CD8-positive, alpha-beta T cell (primary cell): ENCODE measurements at places on chromosomes 2 and 18. TPM values are rescaled to one million over a fixed set of nuclear protein-coding genes. Genes with fewer than 3 reads are reported as not detected.

DNA sequence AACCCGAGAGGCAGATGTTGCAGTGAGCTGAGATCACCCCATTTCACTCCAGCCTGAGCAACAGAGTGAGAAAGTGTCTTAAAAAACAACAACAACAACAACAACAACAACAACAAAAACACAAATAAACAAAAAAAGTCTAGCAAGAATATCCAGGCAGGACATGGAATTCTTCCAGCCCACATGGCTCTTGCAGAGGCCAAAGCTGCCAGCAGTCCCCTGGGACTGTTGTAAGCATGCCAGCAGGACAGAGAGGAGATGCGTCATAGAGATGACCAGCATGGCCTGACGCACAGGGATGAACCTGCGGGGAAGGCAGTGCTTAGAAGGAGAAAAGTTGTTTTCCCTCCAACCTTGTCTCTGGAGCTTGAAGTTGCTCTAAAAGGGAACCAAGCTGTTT, 182.3 kb upstream of the PGAP1 start:
- no peak for DNase-seq

GRCh38 chr2:110873056-110873502, 140.7 kb downstream of the ACOXL start:
- no peak for DNase-seq

DNA sequence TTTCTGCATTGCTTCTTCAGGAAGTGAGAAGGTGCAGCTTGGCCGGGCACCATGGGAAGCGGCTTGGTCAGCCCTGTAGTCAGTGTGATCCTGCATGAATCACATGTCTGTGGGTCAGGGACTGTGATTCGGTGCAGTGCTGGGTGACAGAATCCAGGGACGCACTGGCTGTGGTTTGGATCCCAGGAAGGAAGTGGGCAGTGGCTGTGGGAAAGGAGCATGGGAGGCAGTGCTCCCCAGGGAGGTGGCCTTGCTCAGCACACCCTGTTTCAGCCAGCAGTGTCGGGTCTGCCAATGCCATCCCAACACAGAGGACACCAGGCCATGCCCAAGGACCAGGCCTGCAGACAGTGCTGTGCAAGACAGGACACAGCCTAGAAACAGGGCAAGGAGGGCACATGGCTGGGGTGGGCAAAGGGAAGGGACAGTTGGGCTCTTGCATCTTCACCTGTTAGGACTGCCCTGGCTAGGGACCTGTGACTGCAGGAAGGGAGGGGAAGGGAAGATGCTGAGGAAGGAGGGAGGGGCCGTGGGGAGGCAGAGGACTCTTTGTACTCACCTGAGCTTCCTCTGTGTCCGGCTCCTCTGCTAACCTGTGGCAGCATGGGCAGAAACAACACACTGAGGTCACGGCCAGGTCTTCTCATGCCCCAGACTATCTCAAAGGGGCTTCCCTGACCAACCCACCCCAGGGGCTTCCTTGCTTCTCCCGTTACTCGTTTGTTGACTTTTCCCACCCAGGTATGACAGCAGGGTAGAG, 37.2 kb upstream of the DNMT3A start:
- no peak for DNase-seq

DNA sequence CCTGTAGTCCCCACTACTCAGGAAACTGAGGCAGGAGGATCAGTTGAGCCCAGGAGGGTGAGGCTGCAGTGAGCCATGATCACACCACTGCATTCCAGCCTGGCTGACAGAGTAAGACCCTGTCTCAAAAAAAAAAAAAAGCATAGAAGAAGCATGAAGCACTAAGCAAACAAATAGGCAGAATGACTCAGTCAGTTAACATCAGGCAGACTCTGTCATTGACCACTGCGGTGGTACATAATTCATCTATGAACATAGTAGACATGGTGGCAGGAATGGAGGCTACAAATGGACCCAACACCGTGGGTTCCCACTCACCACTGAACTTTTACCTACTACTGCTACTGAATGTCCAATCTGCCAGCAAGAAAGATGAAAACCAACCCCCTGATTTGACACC, 7.6 kb upstream of the ASXL2 start:
- DNase-seq = no peak

Gene SLC38A11
- not detected for total RNA-seq

GRCh38 chr18:3218819-3219218, 949 bp downstream of the MYOM1 start:
- DNase-seq = no peak

GRCh38 chr2:119255760-119256581, 32.3 kb downstream of the STEAP3 start:
- no peak for DNase-seq

DNA sequence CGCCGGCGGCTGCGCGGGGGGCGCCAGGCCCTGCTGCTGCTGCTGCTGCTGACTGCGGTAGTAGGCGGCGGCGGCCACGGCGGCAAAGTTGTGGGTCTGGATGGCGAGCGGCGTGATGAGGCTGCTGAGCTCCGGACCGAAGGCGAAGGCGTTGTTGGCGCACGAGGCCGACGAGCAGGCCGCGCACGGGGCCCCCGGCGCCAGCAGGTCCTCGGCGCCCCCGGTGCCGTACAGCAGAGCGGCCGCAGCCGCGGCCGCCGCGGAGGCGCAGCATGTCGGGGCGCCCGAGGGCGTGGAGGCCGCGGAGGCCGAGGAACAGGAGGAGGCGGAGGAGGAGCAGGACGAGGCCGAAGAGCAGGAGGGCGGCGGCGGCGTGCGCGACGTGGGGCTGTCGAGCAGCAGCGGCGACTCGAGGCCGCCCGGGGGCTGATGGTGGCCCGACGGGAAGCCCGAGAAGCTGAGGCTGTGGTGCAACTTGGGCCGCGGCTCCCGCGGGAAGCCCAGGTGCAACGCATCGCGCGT, 1.8 kb downstream of the ZFP36L2 start:
- no peak for DNase-seq

GRCh38 chr2:210421916-210422315, 54.6 kb downstream of the LANCL1 start:
- DNase-seq = no peak

Gene YPEL5
- total RNA-seq = 1,071 TPM

Gene REG3G
- not detected for total RNA-seq

DNA sequence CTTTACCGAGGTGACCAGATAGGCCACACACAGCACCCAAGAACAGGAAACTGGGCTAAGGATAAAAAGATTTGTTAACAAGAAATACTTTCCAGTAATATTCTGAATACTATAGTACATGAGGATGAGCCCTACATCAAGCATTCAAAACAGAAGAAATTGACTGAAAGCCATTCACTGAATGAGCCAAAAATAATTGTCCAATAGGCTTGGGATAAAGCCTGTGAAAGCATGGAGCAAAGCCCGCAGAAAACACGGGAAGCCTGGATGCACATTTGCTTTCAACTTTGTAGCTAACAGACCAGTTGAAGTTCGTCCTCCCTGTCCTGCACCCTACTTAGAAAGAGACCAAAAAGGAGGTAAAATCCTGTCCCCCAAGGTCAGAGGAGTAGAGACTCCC, 56.3 kb downstream of the DIPK1C start:
- no peak for DNase-seq

DNA sequence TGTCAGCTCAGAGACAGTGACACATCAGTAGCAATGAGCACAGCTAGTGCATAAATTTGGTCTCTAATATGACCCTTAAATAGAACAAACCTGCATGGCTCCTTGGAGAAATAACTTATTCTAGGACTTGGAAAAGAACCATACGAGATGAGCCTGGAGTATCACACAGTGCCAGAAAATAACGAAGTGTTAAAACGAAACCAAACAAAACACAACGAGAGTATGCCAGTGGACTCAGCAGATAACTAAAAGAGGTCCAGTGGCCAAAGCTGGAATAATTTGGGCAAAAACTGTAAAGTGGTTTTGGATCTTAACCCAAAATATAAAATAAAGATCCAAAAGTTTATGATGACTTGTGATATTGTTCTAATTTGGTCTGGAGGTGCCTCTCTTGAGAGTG, 1599.0 kb upstream of the LRRTM1 start:
- no peak for DNase-seq

GRCh38 chr18:65846107-65846506, 95.3 kb downstream of the CDH7 start:
- DNase-seq = no peak

DNA sequence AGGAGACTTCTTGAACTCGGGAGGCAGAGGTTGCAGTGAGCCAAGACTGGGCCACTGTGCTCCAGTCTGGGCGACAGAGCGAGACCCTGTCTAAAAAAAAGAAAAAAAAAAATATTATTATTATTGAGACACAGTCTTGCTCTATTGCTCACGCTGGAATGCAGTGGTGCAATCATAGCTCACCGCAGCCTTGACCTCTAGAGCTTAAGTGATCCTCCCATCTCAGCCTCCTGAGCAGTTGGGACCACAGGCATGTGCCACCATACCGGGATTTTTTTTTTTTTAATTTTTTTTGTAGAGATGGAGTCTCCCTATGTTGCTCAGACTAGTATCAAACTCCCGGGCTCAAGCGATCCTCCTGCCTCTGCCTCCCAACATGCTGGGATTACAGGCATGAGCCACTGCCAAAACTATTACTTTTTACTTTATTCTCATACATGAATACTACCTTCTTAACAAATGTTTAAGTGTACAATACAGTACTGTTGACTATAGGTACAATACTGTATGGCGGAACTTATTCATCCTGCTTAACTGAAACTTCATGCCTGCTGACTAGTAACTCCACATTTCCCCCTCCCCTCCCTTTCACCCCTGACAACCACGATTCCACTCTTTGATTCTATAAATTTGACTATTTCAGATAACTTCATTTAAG, 15.5 kb downstream of the FBXO11 start:
- DNase-seq = no peak

GRCh38 chr2:127117603-127118002, 10.6 kb upstream of the BIN1 start:
- no peak for DNase-seq

Gene MYCN
- not detected for total RNA-seq

- DNase-seq = peak; percentile 85
Observed at GRCh38 chr2:219057709-219058540, 2.8 kb downstream of the IHH start.

DNA sequence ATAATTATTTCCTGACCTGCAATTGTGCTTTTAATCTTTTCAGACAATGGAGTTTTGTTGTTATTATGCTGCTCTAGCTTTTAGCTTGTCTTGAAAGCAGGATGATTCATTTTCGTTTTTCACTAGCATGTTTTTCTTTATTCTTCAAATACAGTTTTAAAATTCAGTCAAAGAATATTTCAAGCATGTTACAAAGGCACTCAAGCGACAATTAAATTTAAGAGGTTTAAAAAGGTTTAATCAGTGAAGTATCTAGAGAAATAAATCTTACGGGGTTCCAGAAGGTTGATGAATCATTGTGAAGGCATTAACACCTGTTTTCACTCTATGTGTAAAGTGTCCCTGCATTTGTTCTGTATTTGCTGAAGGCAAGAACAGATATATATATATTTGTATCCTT, 390.7 kb upstream of the TMEFF2 start:
- DNase-seq = no peak

GRCh38 chr2:240581811-240582210, 4.7 kb upstream of the CAPN10 start:
- DNase-seq = no peak

- DNase-seq = no peak
Observed at GRCh38 chr2:148814860-148815419, 60.1 kb upstream of the KIF5C start.

DNA sequence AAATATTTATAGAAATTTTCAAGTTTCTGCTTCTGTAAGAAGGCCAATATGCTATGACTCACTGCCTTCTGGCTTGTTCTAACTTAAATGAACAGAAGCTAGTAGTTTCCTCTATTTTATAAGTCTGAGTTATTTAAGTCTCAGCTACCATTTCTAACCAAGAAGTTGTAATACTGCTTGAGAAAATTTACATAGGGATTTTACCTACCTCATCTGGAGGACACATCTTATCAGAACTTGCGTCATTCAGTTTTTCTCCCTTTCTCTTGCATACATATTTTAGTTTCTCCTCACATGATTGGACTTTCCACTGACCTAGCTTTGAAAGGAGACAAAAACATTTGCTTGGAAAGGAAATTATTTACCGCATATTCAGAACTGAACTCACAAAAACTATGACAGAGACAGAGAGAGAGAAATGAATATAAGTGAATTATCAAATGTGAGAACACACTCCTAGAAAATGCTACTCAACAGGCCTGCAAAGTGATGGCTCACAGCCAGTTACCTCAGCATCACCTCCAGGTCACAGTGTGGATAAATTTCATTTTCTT, 81.1 kb upstream of the CD302 start:
- no peak for DNase-seq
